Esophagus mucosa (tissue), 1 donor: ENCODE measurements at places on chromosomes 4 and X. TPM values are rescaled to one million over a fixed set of nuclear protein-coding genes. Genes with fewer than 3 reads are reported as not detected.

SMARCAD1 gene
- total RNA-seq, result 15.3 TPM

HTN1 gene
- total RNA-seq, result not detected

CTAG2 gene
- not detected for total RNA-seq

UPF3B gene
- 3.7 TPM for total RNA-seq

PRDM8 gene
- 0.40 TPM for total RNA-seq

POU3F4 gene
- total RNA-seq, result not detected

F9 gene
- total RNA-seq, result not detected

EDNRA gene
- 5.5 TPM for total RNA-seq

HS6ST2 gene
- total RNA-seq, result 8.5 TPM

TBC1D8B gene
- 2.9 TPM for total RNA-seq

FHDC1 gene
- 5.9 TPM for total RNA-seq

SHROOM2 gene
- total RNA-seq, result 7.7 TPM

FRYL gene
- 31.8 TPM for total RNA-seq

STOX2 gene
- total RNA-seq, result 12.0 TPM

HTN3 gene
- not detected for total RNA-seq

TCEAL3 gene
- 2.9 TPM for total RNA-seq

ADGRA3 gene
- total RNA-seq, result 6.3 TPM

TMPRSS11B gene
- 36.9 TPM for total RNA-seq

SLC9A6 gene
- 10.5 TPM for total RNA-seq

MXRA5 gene
- total RNA-seq, result 3.9 TPM
